ENCODE measurements at places on chromosomes 4 and X.

DNA sequence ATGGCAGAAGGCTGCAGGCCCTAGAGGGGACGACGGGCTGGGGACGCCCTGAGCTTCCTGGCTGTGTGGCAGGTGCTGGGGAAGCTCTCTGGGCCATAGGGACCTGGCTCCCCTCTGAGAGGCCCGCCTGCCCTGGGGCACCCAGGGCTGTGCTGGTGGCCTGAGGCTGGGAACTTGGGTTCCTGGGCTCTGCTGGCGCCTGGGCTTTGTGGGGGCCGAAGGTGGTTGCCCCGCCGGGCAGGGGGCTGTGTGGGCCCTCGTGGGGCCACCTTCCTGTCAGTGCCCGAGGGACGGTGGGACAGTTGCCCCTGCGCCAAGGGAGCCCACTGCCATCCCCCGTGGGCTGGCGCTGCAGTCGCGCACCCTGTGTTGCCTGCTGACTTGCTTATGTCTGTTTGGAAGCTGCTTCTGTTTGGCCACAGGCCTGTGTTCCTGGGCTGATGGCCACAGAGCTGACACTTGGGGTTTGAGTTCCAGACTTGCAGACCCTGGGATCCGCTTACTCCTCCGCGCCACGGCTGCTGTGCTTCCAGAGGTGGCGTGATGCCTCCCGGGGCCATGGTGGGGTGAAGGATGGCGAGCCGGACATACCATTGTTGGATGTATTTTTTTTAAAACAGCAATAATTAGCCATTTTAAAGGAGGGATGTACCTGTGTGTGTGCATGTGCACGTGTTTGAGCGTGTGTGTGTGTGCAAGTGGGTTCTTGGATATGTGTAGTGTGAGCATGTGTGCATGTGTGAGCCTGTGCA lies 8.5 kb downstream of the NAT8L start:
- DNase-seq: no peak

DNA sequence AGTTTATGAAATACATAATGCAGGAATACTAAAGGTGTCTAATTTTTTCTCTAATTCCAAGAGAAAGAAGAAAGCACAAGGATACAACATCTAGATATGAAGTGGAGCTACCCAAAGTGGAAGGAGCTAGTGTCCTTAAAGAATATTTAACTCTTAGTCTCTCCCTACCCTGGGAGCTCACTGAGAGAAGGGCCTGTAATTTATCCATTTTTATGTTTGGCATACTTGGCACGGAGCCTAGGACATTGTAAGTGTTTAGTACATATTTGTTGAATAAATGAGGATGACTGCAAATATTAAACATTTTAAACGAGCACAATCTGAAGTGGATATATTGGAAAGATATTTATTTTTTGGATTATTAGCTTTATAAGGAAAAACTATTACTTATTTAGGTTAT lies 674.8 kb downstream of the IQCM start:
- no peak for DNase-seq

GRCh38 chrX:23885803-23886202 lies 21.9 kb downstream of the APOO start:
- no peak for DNase-seq

GRCh38 chrX:107227780-107228485 lies 21.5 kb downstream of the DNAAF6 start:
- DNase-seq: no peak

DNA sequence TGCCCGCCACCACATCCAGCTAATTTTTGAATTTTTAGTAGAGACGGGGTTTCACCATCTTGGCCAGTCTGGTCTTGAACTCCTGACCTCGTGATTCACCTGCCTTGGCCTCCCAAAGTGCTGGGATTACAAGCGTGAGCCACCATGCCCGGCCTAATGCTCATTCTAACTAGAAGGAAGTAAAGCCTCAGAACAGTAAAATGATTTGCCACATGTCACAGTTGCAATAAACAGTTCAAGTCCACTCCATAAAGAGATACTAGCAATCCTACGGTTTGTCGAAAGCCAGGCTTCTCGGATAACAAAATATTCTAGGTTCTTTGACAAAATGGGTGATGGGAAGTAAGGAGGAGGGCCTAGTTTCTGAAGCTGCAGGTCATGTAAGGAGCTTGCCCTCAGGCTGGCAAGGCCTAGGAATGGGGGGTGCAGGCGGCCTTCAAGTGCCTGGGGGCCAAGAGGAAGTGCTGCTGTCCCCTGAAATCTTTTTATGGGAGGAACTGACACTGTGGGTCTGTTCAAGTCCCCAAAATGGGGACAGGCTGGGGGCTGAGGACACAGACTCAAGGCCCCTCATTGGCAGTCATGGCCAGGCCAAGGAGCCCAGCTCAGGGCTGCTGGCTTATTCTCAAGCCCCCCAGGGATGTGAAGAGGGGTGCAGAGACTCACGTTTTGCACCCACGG lies 31.8 kb upstream of the ACSL1 start:
- no peak for DNase-seq

- no peak for DNase-seq
These were observed 105.8 kb upstream of the C1QTNF7 start for GRCh38 chr4:15322006-15322405.

- DNase-seq: no peak
These were observed 310.1 kb downstream of the RAB28 start for GRCh38 chr4:13174001-13174400.

DNA sequence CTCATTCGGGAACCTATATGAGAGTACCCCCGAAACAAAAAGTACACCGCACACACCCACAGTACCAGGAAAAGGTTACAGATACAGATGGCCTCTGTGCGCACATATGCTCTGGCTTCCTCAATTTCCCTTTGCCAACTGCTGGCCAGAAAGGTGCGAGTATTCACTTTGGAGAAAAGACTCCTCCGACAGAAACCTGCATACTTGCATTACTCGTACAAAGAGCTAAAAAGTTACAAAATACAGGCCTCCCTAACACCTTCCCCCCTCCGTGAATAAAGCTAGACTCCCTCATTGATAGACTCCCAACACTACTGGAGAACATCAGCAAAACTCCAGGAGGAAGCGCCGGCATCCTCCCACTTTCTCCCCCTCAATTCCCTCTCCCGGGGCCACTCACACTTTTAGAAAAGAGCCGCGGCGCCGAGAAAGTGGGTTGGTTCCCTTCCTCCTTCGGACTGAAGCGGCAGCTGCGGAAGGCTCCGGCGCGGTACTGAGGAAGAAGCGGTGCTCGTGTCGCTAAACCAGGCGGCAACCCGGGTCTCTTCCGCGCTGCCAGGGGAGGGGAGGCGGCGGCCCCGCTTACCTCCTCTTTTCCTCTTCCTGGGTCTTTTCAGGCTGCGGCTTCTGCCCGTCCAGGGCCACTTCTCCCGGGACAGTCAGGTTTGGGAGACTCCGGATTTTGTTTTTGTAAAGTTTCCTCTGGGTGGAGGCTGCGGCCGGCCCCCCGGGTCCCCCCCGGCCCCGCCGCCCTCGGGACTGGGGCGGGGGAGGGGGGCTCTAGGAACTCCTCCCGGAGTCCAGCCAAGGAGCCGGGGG lies 1.1 kb downstream of the FBXW7 start:
- peak; percentile 74 for DNase-seq

DNA sequence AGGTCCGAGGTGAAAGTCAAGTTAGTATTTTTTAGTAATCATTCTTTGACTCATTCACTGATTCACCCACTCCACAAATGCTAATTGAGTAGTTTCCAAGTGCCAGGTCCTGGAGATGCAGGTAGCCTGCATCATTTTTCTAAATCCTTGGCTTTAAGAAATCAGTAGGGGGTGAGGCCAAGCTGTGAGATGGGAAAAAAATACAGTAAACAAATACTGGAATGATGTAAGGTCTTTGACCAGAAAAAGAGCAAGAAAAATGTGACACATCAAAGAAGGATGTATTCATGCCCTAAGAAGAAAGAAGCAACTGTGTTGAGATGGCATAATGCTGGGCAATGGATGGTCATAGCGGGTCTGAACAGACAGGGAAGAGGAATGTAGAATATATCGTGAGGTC lies 1386.6 kb downstream of the PCDH7 start:
- DNase-seq: no peak

DNA sequence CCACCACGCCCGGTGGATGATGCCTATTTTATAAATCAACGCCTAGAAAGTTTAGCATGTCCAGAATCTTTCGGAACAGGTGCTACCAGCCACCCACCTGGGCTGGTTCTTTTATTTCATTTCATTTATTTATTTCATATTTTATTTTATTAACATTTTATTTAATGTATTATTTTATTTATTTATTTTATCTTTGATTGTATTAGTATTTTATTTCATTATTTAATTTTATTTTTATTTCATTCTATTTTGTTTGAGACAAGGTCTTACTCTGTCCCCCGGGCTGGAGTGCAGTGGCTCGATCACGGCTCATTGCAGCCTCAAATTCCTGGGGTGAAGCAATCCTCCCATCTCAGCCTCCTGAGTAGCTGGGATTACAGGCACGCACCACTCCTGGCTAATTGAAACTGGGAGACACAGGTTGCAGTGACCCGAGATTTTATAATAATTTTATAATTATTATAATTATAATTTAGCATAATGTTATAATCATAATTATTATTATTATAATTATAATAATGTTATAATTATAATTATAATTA lies 187.2 kb downstream of the SHOX start:
- DNase-seq: no peak

- DNase-seq: no peak
These were observed 173.7 kb upstream of the LEF1 start for GRCh38 chr4:108342325-108342970.

DNA sequence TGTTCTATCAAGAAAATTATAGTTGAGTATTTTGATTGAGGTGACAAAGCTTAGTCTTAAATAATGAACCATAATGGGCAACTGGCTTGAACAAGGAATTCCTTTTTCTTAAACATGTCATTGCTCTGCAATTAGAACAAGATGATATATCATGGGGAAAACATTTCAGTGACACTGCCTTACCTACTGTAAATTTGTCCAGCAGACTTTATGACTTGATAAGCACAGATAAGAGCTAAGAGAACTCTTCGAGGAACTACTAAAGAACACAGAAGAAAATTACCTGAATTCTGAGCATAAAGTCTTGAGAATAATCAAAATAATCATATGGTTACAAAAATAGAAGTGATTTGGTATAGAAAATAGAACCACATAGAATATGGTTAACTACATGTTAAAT lies 257.8 kb downstream of the PDHA2 start:
- no peak for DNase-seq

DNA sequence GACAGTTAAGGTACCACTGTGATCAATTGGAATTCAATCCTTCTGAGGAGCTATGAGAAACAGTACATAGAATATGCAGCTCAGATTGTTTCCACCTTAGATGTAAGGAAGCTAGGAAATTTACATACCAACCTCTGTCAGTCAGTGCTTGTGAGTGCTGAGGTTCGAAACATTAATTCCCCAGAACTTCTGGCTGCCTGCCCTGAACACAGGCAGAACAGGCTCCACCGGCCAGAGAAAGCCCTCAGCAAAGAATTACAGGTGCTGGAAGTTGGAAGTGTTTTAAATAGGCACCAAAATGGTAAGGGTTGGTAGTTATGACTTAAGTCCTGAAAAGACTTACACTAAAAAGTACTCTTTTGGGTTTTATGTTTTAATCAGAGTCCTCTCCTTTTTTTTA lies 651.8 kb downstream of the C4orf33 start:
- no peak for DNase-seq

DNA sequence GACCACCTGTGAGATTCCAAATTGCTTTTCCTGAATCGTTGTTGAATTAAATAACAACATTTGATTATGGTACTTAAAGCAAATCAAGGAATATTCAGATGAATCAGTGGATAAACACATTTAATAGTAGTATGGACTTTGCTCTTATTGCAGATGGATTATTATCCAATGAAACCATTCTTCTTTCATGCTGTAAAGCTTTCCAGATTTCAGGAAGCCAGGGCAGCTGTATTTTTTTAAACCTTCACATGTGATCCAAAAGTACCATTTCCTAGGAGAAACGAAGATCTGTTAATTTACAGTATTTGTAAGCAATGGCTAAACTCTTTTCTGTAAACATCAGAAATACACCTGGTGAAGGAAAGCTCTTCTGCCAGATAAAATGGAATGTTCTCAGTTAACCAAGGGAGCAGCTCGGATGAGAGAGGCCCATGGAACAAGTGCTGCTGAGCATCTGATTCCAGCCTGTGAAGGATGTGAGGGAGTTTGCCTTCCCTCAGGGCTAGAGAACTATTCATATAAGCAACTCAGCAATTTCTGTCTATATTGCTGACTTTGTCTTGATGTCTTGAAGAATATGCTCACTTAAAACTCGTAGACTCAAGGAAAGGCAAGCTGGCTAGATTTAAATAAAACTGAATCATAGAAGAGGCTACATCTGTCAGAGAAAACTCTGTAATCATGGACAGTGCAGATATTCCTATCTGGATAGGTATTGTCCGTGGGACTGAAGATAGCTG lies 94.4 kb upstream of the LIMCH1 start:
- DNase-seq: no peak

DNA sequence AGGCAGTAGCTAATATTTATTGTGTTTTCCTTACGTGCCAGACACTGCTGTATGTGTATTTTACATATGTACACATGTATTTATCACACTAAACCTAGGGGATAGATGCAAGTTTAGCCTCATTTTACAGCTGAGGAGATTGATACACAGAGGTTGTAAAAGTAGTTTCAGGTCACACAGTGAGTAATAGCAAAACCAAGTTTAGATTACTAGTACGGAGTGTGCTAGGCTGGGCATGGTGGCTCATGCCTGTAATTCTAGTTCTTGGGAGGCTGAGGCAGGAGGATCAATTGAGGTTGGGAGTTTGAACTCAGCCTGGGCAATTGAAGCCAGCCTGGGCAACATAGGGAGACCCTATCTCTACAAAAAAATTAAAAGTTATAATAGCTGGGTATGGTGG lies 701.1 kb upstream of the ATOH1 start:
- DNase-seq: no peak

GRCh38 chr4:184420881-184421416 lies 53.4 kb downstream of the IRF2 start:
- no peak for DNase-seq

DNA sequence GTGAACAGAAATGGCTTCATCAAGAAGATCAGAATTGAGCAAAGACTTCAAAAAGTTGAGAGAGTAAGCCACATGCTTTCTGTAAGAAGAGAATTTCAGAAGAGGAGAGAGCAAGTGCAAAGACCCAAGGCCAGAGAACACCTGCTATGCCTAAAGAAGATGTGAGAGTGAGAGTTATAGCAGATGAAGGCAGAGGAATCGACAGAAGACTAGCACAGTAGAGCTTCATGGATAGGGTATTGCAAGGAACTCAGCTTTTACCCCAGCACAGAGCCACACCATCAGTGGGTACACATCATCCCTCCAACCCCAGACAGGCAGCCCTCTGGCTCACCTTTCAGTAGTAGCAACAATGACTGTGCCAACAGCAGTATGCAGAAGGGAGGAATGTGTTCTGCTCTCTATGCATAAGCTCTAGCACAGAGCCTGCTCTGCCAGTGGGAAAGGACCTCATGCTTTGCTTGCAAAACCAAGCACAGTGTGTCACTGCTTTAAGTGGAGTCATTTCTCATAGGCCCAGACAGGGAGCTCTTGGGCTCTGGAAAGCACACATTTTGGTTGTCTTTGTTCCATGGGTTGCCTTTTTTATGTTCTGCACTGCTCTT lies 318.6 kb downstream of the NAF1 start:
- no peak for DNase-seq

GRCh38 chrX:130778773-130779172 lies 124.2 kb downstream of the ENOX2 start:
- no peak for DNase-seq

Measured in activated CD8-positive, alpha-beta memory T cell treated with anti-CD3 and anti-CD28 coated beads, Interleukin-2, amount 50 U/mL, for 48 hours (primary cell).